Mesenteric fat pad (tissue), 1 donor: ENCODE measurements at places on chromosomes 11 and 22.

DNA sequence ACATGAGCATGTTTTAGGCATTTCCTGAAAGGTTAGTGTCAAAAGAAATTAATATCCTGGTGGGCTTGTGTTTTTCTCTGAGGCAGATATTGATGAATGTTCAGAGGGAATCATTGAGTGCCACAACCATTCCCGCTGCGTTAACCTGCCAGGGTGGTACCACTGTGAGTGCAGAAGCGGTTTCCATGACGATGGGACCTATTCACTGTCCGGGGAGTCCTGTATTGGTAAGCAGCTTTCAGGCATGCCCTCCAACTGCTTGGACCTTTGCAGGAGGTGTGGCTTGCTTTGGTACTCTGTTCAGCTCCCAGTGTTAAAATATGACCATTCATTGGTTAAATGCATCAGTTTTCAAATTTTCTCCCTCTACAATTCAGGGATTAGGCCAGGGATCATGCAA lies 658.6 kb upstream of the ANO5 start:
- DNase-seq = no peak

GRCh38 chr11:8930456-8931175 lies 2.1 kb downstream of the C11orf16 start:
- no peak for DNase-seq

GRCh38 chr22:42906605-42907348 lies 49.7 kb upstream of the ARFGAP3 start:
- DNase-seq = no peak

DNA sequence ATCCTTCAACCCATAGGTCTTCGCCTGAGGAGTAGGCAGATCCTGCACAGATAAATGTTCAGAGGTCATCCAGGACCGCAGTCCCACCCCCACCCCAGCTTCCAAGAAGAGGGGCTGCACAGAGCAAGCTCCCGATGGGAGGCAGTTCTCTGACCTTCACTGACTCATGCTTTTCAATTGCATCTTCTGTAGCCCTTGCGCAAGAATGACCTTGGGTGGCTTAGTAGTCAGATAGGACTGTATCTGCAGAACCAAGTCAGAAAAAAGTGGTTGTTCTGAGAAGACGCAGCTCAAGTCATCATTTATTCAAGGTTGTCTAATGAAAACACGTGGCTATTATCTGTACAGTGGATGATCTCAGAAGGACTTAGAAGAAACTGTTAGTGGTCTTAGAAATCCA lies 16.4 kb upstream of the GRAMD1B start:
- DNase-seq = no peak

- no peak for DNase-seq
Measured at GRCh38 chr11:72250661-72251464, 6.9 kb upstream of the PHOX2A start.

DNA sequence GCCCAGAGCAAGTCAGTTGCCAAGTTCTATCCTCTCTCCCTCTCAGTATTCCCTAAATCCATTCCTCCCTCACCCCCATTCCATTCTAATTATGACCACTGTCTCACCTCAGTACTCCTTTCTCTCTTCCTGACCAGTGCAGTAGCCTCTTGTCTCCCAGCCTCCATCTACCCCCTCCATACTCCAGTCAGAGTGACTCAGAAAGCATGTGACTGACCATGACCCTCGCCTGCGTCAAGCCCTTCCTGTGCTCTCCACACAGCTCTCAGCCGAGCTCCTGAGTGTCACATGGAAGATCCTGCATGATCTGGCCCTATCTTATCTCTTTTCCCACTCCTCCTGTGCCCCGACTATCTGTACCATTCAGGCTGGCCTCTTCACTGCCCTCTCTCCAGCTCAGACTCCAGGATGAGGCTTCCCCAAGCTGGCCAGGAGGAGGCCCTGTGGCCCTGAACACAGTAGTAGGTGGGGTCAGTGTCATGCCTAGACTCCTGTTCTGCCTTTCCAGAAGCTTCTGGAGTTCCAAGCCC lies 42.6 kb downstream of the NEU3 start:
- DNase-seq = no peak

DNA sequence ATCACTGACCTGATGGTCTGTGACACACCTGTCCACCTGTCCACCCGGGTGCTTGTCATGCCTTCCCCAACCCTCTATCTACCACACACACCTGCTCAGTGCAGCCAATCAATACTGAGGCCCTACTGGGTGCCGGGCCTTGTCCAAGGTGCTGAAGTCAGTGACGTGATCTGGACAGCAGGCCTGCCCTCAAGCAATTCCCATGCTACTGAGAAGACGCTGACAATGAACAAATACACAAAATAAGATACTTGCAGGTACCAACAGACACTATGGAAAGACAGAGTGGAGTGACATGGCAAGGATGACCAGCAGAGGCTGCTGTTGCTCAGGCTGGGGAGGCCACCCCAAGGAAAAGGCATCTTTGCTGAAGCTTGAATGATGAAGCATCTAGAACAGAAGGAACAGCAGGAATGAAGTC lies 21.2 kb downstream of the PLAAT3 start:
- DNase-seq = no peak

DNA sequence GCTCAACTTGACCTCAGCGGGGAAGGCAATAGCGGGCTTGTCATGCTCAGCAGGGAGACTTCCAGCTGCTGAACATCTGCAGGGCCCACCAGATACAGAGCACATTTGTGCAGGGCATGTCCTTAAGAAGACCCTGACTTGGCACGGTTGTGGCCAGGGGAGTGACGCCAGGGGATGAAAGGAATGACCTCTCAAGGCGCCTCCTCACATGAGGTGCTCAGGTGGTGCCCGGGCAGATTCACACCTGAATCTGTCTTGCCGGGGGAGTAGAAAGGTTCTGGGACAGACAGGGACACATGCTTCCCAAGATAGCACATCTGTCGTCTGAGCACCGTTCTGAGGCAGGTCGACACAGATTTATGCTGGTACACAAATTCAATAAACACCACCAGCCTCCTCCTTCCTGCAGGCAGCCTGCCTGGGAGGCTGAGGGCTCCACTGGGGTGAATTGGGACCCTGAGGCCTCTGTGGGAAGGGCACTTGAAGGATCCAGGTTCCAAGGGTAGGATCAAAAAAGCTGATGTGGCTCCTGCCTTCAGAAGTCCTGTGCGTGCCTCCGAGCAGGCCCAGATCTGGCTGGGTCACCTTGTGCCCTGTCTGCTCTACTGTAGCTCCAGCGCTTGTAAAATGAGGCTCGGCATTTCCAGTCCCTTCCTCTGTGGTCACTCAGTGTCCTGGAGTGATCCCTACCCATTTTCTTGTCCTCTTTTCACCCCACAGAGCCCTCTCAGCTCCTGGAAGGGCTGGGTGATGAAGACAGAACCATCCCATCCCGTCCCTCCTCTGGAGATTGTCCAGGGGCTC lies 49.6 kb upstream of the NECTIN1 start:
- DNase-seq = no peak

GRCh38 chr11:133898031-133898769 lies 52.9 kb upstream of the SPATA19 start:
- peak; percentile 71 for DNase-seq

DNA sequence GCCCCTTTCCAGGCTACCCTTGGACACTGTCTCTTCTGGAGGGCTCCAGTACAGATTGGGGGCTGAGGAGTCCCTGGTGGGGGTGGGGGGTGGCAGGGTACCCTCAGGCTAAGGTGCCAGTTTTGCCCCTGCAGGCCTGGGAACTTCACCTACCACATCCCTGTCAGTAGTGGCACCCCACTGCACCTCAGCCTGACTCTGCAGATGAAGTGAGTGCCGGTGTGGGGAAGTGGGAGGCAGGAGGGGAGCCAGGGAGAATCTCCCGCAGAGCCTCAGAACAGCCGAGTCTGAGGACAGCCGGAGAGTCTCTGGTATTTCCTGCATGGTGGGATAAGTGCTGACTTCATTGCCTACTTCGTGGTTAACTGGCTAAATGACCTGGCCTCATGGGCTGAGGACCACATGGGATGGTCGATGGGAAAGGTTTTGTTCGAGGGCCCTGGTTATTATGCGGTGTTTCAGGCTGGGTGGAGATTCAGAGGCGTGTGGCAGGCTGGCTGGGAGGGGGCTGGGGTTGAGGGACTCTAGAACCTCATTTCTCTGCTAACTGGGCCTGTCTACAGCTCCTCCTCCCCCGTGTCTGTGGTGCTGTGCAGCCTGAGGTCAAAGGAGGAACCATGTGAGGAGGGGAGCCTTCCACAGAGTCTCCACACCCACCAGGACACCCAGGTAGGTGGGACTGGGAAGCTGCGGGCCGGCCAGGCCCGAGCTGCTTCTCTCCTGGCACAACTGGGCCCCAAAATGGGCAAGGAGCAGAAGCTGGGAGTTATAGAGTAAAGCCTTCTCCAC lies 8.5 kb downstream of the TMEM258 start:
- no peak for DNase-seq

DNA sequence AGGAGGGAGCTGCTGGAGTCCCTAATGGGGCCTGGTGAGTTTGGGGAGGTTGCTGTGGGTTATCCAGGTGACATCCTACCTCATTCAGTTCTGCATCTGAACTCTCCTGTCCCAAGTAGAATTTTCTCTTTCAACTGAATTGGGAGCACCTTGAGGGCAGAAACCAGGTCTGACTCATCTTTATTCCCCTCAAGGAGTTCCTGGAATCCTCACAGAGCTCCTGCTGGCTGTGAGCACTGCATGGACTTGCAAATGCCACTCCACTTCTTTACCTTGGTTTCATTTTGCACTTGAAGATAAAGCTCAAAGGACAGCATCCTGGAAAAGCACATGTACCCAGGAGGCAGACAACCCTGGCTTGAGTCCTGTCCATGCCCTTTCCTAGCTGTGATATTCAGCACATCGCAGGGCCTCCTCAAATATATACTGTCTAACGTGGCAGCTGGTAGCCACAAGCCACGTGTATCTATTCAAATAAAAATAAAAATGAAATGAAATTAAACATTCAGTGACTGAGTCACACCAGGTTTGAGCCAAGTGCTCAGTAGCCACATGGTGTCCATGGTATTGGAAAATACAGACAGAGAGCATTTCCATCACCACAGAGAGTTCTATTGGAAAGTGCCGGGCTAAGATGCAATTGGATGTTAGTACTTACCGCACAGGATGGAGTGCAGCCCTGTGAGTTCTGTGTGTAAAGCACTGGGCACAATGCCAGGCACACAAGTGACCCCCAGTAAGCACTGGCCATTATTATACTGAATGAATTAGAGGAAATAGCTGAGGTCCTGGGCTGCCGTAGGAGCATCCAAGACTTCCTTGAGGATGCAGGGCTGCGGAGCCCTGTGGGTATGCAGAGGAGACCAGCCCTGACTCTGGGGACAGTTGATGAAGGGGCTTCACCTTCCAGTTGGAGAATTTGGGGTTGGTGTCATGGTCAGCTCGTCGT lies 149.0 kb downstream of the PKNOX2 start:
- DNase-seq = peak; percentile 67

DNA sequence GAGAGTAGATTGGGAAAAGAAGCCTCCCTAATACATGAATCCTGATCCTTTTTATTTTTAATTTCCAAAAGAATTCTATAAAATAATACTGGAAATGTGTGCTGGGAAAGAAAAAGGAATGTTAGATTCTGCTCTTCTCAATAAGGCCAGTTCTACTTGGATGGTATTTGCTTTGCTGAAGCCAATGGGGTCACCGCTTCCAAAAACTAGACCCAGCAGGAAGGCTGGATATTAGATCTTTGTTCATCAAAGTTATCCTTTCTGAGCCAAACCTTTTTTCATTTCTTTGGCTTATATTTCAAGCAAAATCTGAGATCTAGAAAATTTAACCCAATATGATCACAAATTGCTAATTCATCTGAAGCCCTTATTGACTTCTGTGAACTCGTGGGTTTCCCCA lies 41.4 kb downstream of the SCUBE2 start:
- DNase-seq = no peak

GRCh38 chr11:82865841-82866240 lies 34.4 kb downstream of the PRCP start:
- DNase-seq = no peak
